Cardiac fibroblast (primary cell): ENCODE measurements at places on chromosomes 5 and 9.

DNA sequence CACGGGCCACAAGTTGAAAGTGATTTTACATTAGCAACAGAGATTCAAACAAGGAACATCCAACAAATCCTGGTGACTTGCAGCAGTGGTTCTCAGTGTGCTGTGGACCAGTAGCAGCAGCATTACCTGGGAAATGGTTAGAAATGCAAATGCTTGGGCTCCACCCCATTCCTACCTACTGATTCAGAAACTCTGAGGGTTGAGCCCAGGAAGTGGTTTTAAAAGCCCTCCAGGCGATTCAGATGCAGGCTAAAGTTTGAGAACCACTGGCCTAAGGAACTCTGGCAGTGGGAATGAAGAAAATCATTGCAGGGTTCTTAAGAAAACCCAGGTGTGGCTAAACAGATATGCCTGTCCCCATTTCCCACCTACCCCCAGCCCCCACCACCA is 398.8 kb downstream of the ENC1 start:
- peak; percentile 43 for DNase-seq

DNA sequence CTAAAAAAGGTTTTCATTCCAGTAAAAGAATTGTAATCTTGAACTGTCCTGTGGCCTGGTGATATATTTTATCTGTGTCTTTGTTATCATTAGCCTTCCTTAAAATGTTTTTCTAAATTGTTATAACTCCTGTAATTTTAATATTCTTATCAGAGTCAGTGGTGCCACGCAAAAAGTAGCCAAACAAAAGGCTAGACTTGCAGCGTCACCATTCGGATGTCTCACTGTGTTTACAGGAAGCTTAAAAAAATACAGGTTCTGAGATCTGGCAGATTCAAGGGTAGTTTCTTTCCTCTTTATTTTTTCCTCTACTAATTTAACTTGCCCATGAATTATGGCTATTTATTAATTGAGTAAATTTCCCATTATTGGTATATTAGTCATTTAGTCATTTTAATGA is 362.3 kb downstream of the MAT2B start:
- peak; percentile 71 for DNase-seq

DNA sequence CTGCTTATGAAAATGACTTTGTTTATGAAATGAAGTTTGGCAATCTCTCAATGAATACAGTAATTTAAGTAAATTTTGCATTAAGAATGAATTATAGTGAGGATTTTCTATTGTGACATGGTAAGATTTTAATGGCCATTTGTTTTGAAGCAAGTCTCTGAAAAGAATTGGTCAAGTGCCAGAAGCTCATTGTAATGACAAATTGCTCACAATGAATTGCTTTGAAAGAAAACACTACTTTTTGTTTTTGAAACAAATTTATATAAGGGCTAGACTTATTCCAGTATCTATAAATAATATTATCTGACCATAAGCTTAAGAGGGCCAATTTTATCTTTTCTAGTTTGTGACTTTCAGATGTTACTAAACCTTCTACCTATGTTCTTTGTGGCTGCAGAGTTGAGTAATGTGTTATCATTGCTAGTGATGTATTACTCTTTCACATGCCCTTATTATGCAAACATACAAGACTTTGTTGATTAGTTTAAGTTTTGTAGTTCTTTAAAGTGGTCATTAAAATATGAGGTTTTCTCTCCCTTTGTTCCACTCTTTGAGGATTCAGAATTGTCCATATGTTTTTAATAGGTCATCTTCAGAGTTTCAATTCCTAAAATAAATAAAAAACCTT is 93.0 kb upstream of the ZNF608 start:
- peak; percentile 48 for DNase-seq

- DNase-seq = peak; percentile 68
Measured at GRCh38 chr9:135504262-135505243, 4.1 kb downstream of the MRPS2 start.

DNA sequence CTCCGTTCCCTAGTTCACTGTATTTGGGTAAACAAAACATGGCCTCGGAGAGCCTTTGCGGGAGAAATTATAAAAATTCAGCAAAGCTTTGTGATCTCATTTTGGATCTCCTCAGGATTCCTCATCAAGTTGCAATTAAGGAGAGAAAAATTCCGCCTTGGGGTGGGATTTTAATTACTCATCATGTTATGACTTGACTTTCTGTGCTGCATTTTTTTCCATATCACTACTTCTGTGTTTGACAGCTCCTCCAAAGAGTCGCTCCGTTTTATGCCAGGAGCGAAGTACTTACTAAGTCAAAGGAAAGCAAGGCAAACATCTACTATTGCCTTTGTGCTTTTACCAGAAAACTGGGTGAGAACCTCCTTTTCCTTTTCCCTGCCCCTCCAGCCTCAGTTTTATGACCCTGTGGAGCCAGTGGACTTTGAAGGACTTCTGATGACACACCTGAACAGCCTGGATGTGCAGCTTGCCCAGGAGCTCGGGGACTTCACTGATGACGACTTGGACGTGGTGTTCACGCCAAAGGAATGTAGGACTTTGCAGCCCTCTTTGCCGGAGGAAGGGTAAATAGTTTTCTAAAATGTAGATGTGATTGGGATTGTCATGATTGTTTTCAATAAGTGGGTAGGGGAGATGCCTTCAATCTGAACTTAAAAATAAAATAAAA is 71.5 kb downstream of the DOCK8 start:
- no peak for DNase-seq

- DNase-seq = no peak
Measured at GRCh38 chr5:137340881-137341280, 158.2 kb downstream of the SPOCK1 start.
